ENCODE measurements at places on chromosomes 1 and 21.

DNA sequence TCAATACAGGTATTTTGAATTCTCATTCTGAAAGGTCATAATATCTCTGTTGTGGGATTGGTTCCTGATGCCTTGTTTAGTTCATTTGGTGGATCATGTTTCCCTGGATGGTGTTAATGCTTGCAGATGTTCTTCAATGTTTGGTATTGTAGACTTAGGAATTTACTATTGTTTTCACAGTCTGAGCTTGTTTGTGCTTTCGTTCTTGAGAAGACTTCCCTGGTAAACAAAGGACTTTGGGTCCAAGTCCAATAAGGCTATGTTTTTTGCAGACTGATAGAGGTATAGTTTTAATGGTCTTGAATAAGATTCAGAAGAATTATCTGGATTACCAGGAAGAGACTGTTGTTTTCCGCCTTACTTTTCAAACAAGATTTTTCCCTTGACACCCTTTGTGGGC is 1646.3 kb downstream of the AMY1C start:
- no peak for DNase-seq

DNA sequence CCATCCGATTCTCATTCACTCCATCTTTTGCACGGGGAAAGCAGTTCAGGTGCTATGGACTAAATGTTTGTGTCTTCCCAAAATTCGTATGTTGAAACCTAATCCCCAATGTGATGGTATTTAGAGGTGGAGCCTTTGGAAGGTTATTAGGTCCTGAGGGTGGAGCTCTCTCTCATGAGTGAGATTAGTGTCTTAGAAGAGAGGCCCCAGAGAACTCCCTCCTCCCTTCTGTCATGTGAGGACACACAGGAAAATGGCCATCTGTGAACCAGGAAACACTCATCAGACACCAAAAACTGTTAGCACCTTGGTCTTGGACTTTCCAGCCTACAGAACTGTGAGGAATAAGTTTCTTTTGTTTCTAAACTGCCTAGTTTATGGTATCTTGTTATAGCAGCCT is 15.8 kb upstream of the CCDC190 start:
- no peak for DNase-seq

DNA sequence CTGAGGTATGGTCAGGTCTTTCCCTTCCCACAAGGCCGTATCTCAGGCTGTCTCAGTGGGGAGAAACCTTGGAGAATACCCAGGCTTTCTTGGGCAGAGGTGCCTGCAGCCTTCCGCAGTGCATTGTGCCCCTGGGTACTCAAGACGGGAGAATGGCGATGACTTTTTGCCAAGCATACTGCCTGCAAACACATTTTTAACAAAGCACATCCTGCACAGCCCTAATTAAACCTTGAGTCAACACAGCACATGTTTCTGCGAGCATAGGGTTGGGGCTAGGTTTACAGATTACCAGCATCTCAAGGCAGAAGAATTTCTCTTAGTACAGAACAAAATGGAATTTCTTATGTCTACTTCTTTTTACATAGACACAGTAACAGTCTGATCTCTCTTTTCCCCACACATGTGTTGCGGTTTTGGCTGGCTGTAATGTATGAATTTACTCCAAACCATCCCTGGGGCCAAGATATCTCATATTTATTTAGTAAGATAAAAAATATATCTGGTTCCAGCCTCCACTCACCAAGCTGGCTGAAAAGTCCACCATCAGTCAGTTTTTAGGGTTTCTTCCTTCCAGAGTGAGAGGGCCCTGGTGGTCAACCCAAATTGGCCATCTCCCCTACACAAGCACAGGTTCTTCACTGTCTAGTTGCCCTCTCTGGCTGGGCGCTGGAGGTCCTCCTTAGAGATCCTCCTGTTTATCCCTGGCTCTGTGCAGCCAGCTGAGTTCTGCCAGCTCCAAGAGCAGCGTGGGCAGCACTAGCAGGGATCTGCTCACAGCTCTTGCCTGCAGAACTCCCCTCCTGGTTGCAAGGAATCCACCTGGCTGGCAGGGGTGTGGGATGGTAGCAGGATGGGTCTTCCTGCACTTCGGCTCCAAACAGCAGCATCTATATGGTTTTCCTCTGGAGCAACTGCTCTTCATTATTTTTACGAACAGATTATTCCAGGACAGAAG is 2.6 kb downstream of the FAAH start:
- no peak for DNase-seq

DNA sequence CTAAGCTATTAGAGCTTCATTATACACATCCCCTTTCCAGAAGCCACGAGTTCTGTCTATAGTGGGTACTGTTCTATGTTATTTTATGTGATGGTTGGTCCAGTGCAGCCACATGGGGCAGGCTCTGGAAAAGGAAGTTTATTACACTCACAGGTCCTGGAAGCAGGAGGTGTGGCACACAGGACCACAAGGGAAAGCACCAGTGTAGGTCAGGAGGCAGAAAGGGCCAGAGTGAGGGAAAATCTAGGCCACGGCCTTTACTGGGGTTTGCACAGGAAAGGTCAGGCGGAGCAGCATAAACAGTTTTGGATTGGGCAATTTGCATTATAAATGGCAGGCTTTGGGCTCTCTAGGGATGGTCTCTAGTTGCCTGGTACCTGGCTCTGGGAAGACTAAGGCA is 21.8 kb upstream of the CNIH3 start:
- no peak for DNase-seq

- DNase-seq, result no peak
These were observed 33.6 kb downstream of the ERI3 start for GRCh38 chr1:44321466-44321865.

DNA sequence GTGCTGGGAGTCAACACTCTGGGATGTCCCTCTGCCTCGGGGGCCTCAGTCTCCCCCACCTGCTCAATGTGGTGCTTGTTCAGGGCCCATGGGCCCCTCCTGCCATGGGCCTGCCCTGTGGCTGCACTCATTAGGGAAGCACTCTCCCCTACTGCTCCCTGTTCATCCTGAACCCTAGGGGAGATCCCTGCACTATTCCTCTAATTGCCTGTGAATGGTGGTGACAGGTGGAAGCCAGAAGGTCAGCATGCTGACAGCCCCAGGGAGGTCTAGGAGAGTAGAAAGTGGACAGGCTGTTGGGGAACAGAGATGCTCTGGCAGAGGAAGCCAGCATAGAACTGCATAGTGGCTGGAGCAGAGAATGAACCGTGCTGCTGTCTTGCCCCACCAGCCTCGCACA is 217.6 kb downstream of the TRABD2B start:
- DNase-seq, result no peak

- DNase-seq, result peak; percentile 63
These were observed 132.9 kb upstream of the DPYD start for GRCh38 chr1:98053471-98054366.

- peak; percentile 76 for DNase-seq
These were observed 10.9 kb downstream of the IER5 start for GRCh38 chr1:181099152-181100014.

GRCh38 chr21:33139084-33139483 is 69.1 kb downstream of the OLIG1 start:
- no peak for DNase-seq

GRCh38 chr21:37060296-37060695 is 12.6 kb downstream of the PIGP start:
- DNase-seq, result peak; percentile 43

- no peak for DNase-seq
These were observed 104.2 kb downstream of the IGSF21 start for GRCh38 chr1:18211764-18212163.

DNA sequence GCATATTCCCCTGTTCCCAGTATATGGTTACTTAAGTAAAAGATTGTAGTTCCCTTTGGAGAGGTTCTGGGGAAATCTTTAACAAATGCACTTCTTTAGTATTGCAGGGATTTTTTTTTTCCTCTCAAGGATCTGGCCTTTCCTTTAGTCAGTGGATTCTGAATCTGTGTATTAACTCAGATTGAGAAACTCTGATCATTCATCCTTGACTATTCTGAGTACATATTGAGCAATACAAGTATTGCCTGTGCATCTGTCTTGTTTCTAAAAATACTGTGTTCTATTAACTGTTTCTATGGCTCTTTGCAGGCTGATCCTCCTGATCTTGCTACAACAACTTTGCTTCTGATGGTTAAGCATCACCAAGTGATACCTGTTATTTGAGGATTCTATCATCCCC is 67.8 kb upstream of the FGGY start:
- DNase-seq, result no peak

- DNase-seq, result no peak
These were observed 51.3 kb downstream of the CLIC4 start for GRCh38 chr1:24796524-24796923.

DNA sequence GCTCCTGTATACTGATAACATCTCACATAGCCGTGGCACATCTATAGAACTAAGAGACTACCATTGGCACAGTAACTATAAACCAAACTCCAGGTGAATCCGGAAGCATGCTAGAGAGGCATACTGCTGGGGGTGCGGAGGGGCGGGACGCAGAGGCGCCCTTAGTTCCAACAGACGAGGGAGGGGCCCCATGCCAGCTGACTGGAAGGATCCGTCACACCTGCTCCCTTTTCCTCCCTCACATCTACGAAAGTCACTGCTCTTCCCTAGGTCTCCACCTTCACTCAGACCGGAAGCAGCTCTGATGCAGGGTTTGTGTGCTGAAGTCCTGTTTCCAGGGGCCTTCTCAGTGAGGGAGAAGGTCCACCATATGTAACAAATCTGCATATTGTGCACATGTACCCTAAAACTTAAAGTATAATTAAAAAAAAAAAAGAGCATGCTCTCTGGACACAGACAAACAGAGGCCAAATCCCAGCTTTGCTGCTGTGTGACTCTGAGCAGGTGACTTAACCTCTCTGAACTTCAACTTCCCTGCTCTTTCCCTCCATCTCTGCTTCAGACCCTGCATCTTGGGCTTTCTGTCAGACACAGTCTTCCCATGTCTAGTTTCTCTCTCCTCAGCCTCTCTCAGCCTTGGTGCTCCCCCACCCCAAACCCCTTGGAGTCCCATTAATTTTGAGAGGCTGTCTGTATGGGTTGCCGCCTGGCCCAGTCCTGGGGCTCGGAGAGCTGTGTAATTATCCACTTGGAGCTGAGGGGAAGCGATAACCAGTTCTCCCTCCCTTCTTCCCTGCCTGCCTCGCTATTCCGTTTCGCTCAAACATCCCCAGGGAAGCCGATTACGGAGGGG is 7.8 kb upstream of the GJB5 start:
- no peak for DNase-seq

DNA sequence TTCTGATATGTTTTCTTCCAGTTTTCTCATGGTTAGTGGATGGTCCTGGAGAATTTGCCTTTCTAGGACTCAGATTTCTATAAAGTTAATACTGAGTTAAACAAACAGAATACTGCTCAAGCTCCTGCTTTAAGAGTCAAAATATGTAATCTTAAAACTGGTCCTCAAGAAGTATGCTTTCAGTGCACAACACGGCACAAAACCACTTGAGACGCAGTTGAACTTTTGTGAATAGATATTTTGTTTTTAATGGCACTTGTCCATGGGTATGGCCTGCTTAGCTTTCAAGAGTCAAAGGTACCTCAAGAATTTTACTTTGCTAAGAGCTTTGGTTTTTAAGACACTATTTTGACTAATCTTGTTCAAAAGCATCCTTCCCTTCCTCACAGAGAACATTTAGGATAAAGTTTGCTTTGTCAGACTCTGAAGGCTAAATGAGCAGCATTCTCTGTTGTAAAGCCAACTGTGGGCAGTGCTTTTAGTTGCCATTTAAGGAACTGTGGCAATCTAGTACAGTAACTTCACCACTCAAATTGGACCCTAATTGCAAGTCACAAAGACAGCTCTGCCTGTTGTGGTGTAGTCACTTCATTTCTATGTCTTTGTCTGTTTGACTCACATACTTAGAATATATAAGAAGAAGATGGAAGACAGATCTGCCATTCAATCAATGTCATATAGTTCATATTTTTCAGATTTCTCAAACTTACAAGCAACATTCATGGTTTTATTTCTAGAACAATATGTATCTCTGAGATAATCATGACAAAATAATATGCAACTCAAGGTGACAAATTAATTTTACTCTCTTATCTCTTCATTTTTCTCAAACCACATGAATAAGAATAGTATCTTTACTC is 28.8 kb downstream of the SAMD13 start:
- DNase-seq, result no peak
